ENCODE measurements at places on chromosomes 12 and 14.

DNA sequence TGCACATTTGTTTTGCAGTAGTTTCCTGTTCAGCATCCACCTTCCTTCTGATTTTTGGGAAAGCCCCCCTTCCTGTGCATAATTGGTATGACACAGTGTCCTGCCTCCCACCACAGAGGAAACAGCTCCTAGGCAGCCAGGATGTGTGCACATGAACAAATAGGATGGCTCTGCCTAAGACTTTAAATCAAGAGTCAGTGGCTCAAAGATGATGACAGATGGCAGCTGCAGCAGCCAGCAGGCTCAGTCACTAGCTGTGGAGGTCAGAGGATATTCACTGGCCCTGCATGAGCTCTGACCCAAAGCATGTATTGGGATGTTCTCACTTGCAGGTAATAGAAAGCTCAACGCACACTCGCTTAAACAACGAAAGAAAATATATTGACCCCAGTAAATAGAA lies 90.3 kb downstream of the KCNK10 start:
- DNase-seq = no peak
- no peak overlapping the region for H3K27ac ChIP-seq
- H3K27me3 ChIP-seq = peaks cover 17% of the 10 kb centered on the region
- no peak overlapping the region for H3K4me3 ChIP-seq

- DNase-seq = no peak
- no peaks in the 10 kb centered on the region for H3K27me3 ChIP-seq
- no peak overlapping the region for H3K27ac ChIP-seq
- H3K4me3 ChIP-seq = no peak overlapping the region
- H3K36me3 ChIP-seq = peaks cover 12% of the 10 kb centered on the region
- H3K4me1 ChIP-seq = peaks cover 13% of the 10 kb centered on the region
These were observed 160.2 kb downstream of the CCDC91 start for GRCh38 chr12:28350502-28350901.

GRCh38 chr12:52862023-52862422 lies 13.2 kb upstream of the KRT78 start:
- H3K4me3 ChIP-seq = no peak overlapping the region
- no peaks in the 10 kb centered on the region for H3K36me3 ChIP-seq
- no peaks in the 10 kb centered on the region for H3K27me3 ChIP-seq
- peaks cover 1% of the 10 kb centered on the region for H3K4me1 ChIP-seq
- no peak for DNase-seq

GRCh38 chr12:97943359-97943758 lies 480.8 kb downstream of the RMST start:
- H3K4me1 ChIP-seq = no peaks in the 10 kb centered on the region
- H3K36me3 ChIP-seq = no peaks in the 10 kb centered on the region
- DNase-seq = no peak
- no peak overlapping the region for H3K27ac ChIP-seq
- no peaks in the 10 kb centered on the region for H3K27me3 ChIP-seq

DNA sequence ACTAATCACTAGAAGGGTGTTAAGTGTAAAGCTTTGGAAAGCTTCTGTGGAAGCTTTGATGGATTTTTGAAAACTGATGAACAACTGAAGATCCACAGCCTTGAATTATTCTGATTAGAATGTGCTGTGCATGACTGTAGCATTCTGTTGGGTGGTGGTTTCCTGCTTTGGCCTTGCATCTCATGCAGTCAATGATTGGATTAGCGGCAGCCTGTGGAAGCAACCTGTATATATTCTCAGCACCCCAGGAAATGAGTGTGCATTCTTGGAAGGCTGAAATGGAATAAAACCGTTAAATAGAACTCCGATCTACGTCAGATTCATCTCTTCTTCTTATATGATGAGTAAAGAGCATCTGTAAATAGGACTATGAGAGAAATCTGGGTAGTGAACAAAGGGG lies 120.2 kb downstream of the SLC16A7 start:
- no peak overlapping the region for H3K4me3 ChIP-seq
- no peak overlapping the region for H3K27ac ChIP-seq
- peaks cover 19% of the 10 kb centered on the region for H3K36me3 ChIP-seq
- H3K4me1 ChIP-seq = peaks cover 4% of the 10 kb centered on the region
- no peak for DNase-seq

Measured in activated T-helper 2 cell treated with anti-CD3 and anti-CD28 coated beads, Interferon-gamma antibody, Interleukin-2, Interleukin-4, amounts not matched to agents 10 μg/mL and 5 μg/mL and 100 μg/mL, durations not matched to agents 14 hours and 24 hours and 36 hours (primary cell).